ENCODE measurements at places on chromosomes 5 and 9. TPM values are rescaled to one million over a fixed set of nuclear protein-coding genes. Genes with fewer than 3 reads are reported as not detected.

CENPK gene
- 16.1 TPM for total RNA-seq

TCF7 gene
- 2.7 TPM for total RNA-seq

PCDHGC5 gene
- total RNA-seq = 0.30 TPM

IL3 gene
- total RNA-seq = not detected

KLHL3 gene
- total RNA-seq = 1.0 TPM

ISCA1 gene
- total RNA-seq = 12.2 TPM

POU5F2 gene
- total RNA-seq = under 0.01 TPM

OR1L8 gene
- not detected for total RNA-seq

SLC6A7 gene
- not detected for total RNA-seq

TARS1 gene
- total RNA-seq = 178 TPM

ADRB2 gene
- 1.9 TPM for total RNA-seq

GRXCR2 gene
- not detected for total RNA-seq

ANKRD18B gene
- total RNA-seq = 0.17 TPM

PCDHGB6 gene
- total RNA-seq = 1.3 TPM

PROB1 gene
- 1.5 TPM for total RNA-seq

BHMT2 gene
- total RNA-seq = 1.3 TPM

PDGFRB gene
- total RNA-seq = 84.2 TPM

GRIA1 gene
- 1.5 TPM for total RNA-seq

C9orf43 gene
- not detected for total RNA-seq

PPP2CA gene
- 234 TPM for total RNA-seq

ABCA2 gene
- 8.5 TPM for total RNA-seq

IL9 gene
- total RNA-seq = not detected

SPAG8 gene
- total RNA-seq = 2.4 TPM

NRG2 gene
- 0.15 TPM for total RNA-seq

ARSI gene
- 11.8 TPM for total RNA-seq

PCDHA9 gene
- total RNA-seq = not detected

SCAI gene
- 2.7 TPM for total RNA-seq

PHF24 gene
- total RNA-seq = 0.74 TPM

CDX1 gene
- not detected for total RNA-seq

PTGR1 gene
- 124 TPM for total RNA-seq

BAAT gene
- under 0.01 TPM for total RNA-seq

SH2D3C gene
- not detected for total RNA-seq

DMRT1 gene
- total RNA-seq = not detected

SKP2 gene
- 35.1 TPM for total RNA-seq

FKTN gene
- total RNA-seq = 16.4 TPM

PCDHB1 gene
- total RNA-seq = not detected

ZNF169 gene
- 1.2 TPM for total RNA-seq

FST gene
- 84.3 TPM for total RNA-seq

SLC36A3 gene
- total RNA-seq = not detected

WDR5 gene
- 24.4 TPM for total RNA-seq

ORM2 gene
- total RNA-seq = not detected

FOXD4L4 gene
- not detected for total RNA-seq

C5orf63 gene
- 2.2 TPM for total RNA-seq

SGCD gene
- 1.3 TPM for total RNA-seq

IL31RA gene
- 3.2 TPM for total RNA-seq

Measured in bronchus fibroblast of lung (primary cell).